ENCODE measurements at places on chromosomes 12 and 14.

GRCh38 chr12:64621257-64621942 lies 11.1 kb downstream of the RASSF3 start:
- DNase-seq: no peak

GRCh38 chr12:106602076-106602475 lies 19.3 kb downstream of the RFX4 start:
- DNase-seq: no peak

- no peak for DNase-seq
Measured at GRCh38 chr14:89813617-89814031, 140.9 kb downstream of the EFCAB11 start.

DNA sequence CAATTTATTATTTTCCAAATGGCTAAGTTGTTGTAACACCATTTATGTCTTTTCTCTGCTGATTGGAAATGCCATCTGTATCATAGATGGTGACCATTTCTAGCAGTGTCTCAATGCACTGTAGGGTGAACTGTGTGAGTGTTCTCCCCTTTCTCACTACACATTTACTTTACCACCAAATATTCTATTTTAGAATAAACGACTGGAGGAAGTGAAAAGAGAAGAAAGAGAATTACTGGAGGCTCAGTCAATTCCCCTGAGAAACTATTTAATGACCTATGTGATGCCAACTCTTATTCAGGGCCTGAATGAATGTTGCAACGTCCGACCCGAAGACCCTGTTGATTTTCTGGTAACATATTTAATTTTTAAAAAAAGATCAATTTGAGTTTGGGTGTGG lies 15.5 kb upstream of the PAPOLA start:
- no peak for DNase-seq

DNA sequence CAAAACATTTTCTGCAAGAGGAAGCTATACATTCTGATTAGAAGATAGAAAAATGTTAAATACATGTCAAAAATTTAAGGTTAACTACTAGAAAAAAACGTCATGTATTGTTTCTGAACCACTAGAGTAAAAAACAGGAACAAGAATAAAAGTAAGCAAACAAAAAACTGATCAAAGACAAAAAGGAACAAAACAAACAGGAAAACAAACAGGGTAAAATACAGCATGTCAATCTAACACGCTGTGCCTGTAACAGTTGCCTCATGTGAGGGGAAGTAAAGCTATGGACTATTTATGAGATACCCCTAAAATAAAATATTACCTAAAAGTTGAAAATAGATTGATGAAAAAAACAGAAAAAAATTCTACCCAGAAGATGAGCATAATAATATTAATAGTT lies 43.9 kb downstream of the EGLN3 start:
- DNase-seq: no peak

- DNase-seq: no peak
Measured at GRCh38 chr14:89443042-89443629, 26.1 kb upstream of the FOXN3 start.
